ENCODE measurements at places on chromosomes 4 and X.

GRCh38 chrX:23900220-23900797 is 7.4 kb downstream of the APOO start:
- DNase-seq: no peak

- DNase-seq: no peak
Observed at GRCh38 chr4:64399313-64400109, 9.7 kb downstream of the TECRL start.

DNA sequence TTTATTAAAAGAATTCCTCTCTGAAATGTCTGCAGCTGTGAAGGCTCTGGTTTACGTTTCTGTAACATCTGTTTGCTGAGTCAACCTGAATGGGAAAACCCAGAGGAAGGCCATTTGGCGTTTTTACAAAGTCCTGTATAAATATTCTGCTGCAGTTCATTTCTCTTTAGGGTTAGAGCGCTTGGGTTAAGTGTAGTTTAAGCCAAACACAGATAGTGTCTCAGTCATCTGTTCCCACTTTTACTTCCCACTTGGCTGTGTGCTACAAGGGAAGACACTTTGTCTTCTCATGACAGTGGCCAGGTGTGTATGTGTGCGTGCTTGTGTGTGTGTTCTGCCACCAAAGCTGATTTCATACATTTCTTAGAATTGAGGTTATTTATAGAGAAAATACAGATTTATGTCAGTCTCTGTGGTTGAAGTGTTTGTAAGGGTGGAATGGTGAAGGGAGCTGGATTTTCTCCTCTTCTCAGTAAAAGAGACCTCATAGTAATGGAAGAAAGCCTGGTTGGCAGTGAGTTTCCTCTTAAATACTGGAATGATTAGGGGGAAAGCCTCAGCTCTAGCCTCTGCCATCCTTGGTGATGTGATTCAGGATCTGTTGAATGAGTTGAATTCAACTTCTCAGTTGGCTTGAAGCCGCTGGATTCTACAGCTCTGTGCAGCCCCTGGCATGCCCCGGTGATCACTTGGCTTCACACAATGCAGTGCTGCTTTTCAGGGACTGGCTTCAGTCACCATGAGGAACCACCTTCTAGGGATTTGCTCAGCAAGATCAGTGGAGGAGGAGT is 50.6 kb downstream of the JADE1 start:
- DNase-seq: no peak

DNA sequence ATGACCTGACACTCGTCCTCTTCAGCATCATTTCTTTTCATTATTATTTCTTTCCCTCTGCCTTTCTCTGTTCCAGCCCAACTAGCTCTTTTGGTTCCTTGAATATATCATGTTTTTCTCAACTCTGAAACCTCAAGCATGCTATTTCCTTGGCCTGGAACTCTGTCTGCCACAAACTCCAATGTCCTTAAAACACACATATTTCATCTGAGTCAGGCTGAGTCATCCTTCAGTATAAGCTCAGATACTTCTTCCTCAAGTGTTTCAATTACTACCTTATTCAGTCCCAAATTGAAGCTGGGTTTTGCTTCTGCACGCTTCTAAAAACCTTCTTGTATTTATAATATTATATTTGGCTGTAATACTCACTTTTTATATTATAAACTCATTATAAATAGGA is 424.2 kb downstream of the PDGFC start:
- no peak for DNase-seq

DNA sequence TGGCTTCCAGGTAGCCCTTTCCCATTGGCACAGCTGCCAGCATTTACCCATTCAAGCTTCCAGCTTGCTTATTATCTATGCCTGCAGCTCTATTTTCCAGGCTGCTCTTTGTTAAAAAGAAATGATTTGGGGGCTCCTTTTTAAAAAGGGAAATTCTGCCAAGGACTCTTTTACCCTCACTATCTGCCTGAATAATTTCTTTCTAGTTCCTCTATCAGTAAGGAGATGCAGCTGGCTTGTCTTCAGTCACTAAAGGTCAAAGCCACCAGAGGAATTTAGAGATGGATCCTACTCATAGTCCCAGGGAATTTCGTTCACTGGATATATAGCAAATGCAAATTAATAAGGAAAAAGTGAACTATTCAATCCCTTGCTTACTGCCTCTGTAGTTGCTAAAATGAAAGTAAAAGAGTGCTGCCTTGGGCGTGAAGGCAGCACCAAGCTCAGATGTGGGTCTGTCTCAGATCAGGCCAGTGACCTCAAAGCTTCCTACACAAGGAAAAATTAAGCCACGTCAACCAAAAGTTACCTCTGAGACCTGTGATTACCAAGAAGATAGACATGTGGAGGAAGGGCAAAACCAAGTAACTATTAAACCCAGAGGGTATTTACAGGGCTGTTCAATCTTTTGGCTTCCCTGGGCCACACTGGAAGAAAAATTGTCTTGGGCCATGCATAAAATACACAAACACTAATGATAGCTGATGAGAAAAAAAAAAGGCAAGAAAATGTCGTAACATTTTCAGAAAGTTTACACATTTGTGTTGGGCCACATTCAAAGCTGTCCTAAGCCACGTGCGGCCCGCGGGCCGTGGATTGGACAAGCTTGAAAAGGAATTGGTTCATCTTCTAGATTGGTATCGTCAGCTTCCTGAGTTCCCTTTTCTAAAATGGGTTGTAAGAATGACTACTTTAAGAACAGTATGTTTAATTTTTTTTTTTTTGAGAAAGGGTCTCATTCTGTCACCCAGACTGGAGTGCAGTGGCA is 5.3 kb downstream of the ARSF start:
- no peak for DNase-seq

DNA sequence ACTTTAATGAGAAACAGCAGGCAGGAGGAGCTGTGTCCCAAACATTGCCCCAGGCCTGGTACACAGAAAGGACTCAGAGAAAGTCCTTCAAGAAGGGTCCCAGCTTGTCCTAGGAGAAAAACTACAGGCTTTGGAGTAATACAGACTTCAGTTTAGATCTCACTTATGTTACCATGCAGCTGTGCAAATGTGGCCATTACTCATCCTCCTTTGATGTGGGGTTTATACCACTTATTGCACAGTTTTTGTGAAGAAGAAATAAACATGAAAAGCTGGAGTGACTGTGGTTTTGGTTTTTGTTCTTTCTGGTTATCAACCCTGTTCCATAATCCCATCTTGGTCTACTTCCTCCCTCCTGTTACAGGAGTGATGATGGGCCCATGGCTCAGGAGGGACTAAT is 8.1 kb upstream of the CYTL1 start:
- no peak for DNase-seq

DNA sequence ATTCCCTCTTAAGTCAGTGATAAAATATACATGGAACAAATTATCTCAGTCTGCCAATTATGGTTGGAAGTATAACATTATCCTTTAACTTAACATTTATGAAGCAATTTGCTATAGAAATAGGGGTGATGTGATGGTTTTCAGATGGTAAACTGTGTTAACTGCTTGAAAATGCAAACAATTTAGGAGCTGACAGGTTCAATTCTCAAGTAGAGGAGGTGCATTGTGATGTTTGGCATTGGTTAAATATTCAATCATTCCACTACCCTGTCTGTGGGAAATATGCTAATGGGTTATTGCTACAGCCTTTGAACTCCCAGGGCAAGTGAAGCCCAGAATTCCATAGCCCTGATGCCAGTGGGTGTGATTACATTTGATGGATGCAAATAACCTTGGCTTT is 243.4 kb upstream of the GK2 start:
- no peak for DNase-seq

- no peak for DNase-seq
Observed at GRCh38 chr4:100797356-100797755, 279.5 kb upstream of the EMCN start.

- no peak for DNase-seq
Observed at GRCh38 chrX:79365591-79365990, 1.5 kb downstream of the ITM2A start.

DNA sequence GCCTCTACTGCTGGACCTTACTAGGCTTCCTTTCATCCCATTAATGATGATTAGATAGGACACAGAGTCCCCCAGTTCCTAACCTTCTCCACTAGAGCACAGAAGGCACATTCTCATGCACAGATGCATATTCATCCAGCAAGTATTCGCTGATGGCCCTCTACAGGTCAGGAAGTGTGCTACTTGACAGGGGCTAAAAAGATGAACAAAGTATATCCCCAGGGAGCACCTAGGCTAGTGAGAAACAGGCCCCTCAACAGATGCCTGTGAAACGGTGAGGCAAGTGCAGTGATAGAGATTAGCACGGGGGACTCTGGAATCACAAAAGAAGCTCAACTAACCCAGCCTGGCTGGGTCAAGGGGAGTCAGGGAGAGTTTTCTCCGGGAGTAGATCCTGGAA is 95.8 kb downstream of the MGST2 start:
- no peak for DNase-seq

DNA sequence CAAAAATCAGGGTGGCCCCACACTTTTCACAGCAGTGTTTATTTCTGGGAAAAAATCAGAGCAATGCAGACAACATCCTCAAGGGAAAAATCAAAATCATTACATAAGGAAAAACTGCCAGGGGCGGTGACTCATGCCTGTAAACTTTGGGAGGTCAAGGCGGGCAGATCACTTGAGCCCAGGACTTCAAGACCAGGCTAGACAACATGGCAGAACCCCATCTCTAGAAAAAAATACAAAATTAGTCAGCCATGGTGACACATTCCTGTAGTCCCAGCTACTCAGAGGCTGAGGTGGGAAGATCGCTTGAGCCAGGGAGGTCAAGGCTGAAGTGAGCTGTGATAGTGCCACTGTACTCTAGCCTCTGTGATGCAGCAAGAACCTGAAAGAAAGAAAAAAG is 102.8 kb downstream of the NAF1 start:
- no peak for DNase-seq

DNA sequence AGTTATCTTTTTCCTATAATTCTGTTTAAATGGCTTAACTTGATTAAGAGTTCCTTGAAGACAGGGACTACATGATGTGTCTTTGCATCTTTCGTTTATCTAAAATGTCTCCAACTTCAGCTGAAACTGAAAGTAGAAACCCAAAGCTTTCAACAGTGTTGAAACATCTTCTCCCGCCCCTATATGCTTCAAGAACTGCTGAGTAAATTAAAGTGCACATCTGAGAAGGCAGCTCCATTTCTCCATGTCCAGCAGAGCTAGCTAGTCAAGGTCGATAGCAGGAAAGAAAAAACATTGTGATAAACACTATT is 185.7 kb upstream of the TBL1X start:
- DNase-seq: no peak

DNA sequence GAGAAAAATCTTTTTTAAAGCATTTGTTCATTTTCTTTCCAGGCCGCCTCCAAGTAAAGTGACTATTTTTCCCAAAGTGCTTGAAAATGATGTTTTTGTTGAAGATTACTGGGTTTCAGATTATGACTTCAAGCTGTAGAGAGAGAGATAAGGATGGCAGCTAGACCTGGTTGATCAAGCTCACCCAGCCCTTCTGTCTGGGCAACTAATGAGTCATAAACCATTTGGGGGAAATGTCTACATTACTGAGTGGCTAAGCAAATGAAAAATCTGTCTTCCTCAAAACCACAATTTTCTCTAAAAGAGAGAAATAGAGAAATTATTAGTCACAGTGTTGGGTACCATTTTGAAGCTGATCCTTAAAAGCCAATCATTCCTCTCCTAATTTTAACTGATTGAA is 355.4 kb upstream of the CPEB2 start:
- DNase-seq: no peak

DNA sequence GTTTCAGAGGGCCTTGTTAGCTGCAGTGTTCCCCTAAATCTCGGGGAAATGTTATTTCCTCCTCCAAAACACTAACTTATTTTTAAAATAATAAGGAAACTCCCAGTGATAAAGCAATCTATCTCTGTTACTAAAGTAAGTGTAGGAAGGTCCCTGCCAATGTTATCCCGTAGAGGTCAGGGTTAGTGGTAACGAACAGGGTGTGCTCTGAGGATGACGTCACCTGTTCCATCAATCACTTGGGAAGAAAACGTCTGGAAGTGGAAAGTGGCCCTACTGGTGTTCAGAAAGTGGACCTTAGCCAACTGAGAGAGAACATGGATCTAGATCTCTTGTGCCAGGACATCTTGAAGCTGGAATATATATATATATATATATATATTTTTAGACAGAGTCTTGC is 249.5 kb downstream of the BCOR start:
- DNase-seq: no peak

GRCh38 chrX:110531873-110532580 is 173.4 kb downstream of the RTL9 start:
- DNase-seq: no peak

- no peak for DNase-seq
Observed at GRCh38 chr4:7415927-7416686, 18.6 kb downstream of the PSAPL1 start.

GRCh38 chr4:11634283-11634682 is 205.6 kb upstream of the HS3ST1 start:
- DNase-seq: no peak

DNA sequence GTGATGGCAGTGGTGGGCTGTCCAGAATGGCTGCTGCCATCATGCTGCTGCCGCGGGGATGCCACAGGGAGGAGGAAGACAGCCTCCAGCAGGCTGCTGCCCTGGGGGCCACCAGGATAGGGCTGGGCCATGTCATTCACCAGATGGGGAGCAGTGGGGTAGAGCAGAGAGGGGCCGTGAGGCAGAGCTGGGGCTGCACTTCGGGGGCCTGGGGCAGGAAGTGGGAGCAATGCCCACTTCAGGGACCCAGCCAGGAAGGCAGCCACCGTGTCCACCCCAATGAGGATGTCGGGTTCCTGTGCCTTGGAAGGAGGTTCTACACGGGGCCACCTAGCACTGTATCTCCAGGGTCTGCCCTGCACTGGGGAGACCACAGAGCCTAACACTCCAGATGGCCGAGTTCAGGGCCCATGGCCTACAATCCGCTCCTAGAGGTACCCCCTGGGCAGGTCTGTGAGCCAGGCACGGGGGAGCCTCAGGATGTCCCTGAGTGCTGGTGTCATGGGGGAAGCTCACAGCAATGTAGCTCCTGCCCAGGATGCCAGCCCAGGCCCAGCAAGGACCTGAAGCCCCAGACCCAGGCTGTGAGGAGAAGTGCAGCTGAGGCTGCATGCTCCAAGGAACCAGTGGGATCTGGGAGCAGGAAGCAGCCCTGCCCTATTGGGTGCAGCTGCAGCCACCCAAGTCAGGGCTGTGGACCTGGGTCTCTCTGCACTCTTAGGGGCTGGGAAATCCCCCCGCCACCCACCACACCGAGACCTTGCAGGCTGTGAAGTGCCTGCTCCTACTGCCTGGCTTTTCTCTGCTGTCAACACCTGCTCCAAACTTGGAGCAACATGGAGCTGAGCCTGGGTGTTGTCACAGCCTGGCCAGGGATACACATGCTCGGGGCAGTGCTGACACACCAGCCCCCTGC is 140.3 kb downstream of the PDHA2 start:
- DNase-seq: no peak

DNA sequence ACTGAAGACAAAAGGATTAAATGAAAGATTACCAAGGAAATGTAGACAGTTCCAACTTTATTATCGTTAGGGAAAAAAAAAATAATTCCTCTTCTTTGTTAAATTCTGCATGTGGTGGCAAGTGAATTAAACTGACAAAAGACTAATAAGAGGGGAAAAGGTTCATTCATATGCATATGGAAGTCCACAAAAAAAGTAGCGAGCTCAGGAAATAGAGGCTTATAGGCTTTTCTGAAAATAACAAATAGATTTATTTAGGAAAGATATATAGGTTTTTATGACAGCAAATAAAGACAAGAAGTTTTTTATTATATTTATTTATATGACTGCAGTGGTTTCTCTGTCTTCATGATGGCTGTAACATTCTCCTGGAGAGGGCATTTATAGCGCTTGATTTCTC is 246.0 kb downstream of the NAF1 start:
- DNase-seq: no peak

GRCh38 chrX:9341291-9342201 is 123.3 kb upstream of the TBL1X start:
- DNase-seq: peak; percentile 65
